NCI-H1930 (cell line): ENCODE measurements at places on chromosomes 6 and 20.

GRCh38 chr6:157376706-157377230 lies 4.2 kb upstream of the ZDHHC14 start:
- DNase-seq, result no peak

- no peak for DNase-seq
These were observed 301.8 kb downstream of the BTBD9 start for GRCh38 chr6:38337819-38338465.

DNA sequence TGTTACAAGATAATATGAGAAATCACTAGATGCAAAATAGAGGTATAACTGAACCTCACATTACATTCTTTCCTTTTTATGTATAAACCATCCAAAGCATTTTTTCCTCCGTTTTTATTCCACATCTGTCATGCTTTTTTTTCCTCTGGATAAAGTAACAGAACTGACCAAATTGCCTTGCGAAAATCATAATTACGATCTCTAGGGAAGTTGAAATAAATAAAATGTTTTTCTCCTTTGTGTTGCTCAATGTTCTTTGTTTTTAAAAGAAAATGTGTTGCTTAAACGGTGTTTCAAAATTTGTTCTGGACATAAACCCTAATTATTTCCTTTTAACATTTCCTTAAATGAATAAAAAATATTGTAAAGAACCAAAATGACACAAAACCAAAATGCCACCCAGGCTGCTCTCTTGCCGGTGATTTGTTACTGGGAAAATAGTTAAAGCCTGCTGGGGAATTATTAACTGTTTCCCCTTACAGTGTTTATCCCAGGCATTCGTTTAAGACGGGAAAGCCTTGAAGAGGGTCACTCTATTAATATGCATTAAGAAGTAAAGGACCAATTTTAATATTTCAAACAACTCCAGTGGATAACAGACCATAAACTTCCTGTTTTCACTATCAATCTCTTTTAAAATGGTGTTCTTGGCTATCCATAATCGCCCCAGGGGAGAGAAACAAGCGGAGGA lies 1.7 kb upstream of the ADGRB3 start:
- no peak for DNase-seq

DNA sequence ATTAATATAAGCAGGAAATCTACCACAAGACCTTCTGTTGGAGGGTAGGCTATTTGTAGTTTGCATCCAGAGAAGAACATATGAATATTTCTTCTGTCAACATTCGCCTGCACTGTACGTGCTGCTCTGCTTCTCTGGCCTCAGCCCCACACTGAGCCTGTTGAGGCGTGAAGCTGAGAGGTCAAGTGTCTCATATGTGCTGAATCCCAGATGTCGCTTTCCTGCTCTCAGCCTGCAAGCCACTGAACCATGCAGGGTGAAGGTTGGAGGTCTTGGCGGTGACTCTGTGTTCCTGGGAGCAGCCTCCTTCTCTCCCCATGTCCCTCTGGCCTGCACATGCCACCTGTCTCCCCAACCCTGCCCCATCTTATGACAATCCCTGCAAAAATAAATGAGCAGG lies 83.6 kb downstream of the TMEM170B start:
- no peak for DNase-seq

- no peak for DNase-seq
These were observed 2.6 kb downstream of the SIM1 start for GRCh38 chr6:100461917-100462705.

DNA sequence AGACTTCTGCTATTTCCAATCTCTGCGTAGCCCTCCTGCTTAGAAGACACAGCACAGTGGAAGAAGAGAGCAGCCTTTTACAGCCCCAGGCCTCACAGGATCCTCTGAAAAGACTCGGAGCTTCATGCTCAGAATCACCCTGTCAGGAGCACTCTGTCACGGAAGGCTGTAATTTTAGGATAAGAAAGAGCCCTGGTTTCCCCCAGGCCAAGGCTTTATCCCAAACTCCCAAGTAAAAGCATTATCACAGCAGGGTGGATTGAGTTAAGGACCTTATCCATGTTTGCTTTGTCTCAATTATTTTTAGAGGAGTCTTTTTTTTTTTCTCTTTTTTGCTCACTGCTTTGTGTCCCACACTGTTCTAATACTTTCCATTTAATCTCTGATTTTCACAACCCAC lies 39.2 kb downstream of the ANKS1A start:
- no peak for DNase-seq

DNA sequence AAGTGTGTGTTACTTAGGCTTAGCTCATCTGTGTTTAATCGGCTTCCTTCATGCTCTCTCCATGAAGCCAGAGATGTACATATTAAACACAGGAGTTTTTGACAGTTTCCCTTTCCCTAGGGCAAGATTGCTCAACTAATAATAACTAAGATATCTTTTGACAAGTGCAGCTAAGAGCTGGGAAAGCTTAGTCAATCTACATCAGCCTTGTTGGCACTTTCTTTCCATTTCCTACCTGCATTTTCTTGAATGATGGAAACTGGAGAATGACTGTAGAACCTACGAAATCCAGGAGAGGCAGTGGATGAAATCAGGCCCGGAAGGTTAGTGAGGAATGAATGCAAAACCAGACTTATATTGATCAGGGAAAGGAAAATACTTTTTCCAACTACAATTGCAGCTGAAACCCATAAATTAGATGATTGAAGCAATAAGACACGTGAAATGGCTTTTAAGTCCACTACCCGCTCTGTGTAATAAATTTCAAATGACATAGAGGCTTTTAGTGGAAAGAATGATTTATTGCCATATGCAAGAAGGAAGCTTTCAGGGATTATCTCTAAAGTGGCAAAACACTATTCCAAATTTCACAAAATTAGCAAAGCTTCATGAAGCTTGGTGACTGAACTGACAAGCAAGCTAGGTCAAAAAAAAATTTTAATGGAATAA lies 237.2 kb upstream of the ID4 start:
- DNase-seq, result no peak

DNA sequence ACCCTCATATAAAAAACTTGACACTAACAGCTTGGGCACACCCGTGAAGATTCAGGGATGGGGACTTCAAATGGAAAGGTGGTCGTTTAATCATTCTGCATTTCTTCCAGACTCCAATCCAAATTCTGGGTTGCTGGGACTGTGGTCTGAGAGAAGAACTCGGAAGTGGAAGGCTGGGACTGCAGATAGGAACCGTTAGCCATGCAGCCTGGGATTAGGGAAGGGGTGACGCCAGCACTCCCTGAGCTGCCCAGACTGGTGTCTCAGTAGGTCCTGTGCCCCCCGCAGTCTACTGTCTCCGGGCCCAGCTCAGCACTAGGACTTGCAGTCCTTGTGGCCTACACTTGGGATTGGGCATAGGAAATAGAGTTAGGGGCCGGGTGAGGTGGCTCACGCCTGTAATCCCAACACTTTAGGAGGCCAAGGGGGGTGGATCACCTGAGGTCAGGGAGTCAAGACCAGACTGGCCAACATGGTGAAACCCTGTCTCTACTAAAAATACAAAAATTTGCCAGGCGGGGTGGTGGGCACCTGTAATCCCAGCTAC lies 511 bp upstream of the CLIC1 start:
- DNase-seq, result no peak

DNA sequence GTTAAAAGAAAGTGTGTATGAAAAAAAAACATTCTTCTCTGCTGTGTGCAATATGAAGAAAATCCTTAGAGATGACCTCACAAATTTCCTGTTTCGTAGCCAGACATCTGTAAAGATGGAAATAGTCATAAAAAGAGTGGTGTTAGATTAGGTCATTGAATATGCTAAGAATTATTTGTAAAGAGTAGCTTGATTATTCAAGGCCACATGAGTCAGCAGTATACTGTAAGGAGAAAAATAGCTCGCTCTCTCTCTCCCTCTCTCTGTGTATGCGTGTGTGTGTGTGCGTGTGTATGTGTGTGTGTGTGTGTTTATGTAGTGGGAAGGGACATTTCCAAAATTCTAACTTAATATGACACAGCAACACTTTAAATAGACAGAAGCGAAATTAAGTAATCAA lies 78.8 kb downstream of the PTCHD4 start:
- no peak for DNase-seq

DNA sequence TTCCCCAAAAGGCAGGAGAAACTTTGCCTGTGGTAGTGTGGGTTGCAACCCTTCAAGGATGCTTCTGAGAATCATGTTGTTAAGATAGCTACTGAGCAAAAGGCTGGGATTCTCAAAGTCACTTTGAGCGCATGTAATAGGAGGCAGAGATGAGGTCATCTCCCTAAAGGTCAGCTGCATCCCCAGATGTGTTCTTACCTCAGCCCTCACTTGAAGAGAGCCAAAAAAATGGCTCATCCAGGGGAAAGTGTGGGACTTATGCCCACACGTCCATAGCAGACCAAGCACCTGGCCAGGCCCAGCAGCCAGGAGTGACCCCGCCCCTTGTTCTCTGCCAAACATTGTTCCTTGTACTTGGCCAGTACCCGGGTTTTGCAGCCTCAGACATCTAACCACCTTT lies 187.0 kb upstream of the BMP2 start:
- DNase-seq, result no peak

GRCh38 chr20:58942549-58942948 lies 38.5 kb upstream of the NELFCD start:
- DNase-seq, result no peak

DNA sequence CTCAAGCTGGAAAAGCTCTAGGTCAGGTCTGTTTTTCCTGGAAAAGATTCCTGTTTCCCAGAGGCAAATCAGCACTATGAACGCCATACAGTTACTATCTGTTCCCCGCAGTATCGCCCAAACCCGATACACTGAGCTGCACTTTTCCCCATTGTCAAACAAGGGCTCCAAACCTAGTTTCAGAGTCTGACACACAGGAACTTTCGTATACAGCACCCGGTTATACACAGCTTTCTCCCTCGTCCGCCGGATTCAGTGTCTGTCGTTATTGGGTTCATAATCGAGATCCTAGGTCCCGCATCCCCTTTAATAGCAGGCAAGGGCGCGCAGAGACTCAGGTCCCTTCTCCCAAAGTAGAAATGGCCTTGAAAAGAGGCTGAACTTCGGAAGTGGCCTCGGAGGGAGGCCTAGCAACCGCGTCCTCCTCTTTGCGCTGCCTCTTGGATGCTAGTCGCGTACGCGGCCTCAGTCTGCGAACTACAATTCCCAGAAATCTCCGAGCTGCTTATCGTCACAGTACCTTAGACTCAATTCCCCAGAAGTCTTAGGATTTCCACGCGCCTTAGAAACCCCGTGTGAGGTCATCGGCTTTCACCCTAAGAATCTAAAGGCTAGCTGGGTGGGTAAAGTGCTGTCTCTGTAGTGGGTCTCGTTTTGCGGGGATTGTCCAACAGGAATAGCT lies 34.2 kb downstream of the ZNF391 start:
- DNase-seq, result peak; percentile 3

- no peak for DNase-seq
These were observed 182.7 kb upstream of the SALL4 start for GRCh38 chr20:51985013-51985415.
